Hippocampal formation (tissue), 2 donors: ENCODE measurements at places on chromosomes 13 and 19.

DNA sequence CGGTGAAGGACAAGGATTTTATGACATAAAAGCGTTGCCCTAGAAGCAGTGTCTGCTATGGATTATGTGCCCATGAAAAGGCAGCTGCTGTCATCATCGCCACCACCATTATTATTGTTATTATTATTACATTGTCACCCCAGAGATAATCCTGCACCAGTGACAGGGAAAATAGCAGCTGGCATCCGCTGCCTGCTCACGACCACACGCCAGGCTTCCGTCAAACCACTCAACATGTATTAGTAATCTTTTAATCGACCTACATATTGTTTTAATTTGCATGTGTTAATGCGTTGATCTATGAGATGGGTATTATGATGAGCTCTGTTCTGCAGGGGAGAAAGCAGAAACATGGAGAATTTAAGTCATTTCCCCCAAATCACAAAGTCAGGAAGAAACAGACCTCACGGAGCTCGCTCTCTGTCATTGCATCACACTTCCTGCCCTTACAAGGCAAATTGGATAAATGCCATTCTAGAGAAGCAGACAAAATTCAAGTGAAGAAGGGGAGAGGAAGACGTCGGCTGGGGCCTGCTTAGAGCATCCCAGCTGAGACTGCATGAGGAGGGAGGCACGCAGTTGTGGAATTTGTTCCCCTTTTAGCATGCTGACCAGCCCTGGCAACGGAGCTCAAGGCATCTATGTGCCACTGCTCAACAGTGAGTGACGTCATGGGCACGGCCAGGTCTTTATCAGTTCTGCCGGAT is at the start of gene FFAR3:
TSS of gene FFAR3 (plus strand) at position 594 of the 707 bp plus-strand sequence. CDS start 431 bp downstream, outside the sequence.
- DNase-seq, result peak; percentile 24

- no peak for DNase-seq
Measured at GRCh38 chr13:41032691-41033376, 13.7 kb upstream of the ELF1 start.

GRCh38 chr19:47741544-47742140 is 3.7 kb upstream of the NOP53 start:
- DNase-seq, result no peak

DNA sequence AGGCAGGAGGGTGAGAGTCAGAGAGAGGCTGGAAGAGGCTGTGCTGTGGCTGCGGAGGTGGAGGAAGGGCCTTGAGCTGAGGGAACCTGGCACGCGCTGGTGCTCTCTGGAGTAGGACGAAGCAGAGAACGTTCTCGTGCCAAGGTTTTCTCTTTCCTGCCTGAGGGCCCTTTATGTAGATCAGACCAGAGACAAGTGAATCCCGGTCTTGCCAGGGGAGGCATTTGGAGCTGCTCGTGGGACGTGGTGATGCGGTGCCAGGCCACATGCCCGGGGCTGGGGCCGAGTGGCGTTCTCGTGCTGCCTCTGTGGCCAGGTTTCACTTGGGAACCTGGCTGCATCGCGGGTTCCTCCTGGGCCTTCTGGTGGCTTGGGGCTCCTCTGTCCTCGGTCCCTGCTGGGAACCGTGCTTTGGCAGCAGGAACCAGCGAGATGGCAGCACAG is 54.2 kb downstream of the KDM4B start:
- DNase-seq, result no peak

DNA sequence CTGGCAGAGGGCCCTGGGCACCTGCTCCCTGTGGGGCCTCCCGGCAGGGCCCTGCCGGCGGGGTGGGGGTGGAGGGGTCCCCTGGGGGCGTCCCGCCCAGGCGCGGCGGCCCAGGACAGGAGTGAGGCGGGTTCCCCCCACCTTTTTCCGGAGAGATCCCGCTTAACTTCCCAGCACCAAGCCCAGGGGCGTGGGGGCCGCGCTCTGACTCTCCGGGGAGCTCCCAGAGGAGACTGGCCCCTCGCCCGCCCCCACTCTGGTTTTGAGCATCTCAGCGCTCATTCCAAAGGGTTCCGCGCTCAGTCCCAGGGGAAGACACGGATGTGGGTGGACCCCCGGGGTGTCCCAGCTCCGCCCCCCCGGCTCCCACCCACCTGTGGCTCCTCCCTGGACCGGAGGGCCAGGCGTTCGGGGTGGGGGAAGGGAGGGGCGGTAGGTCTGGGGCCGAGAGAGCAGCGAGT is 476 bp downstream of the C2CD4C start:
- no peak for DNase-seq

DNA sequence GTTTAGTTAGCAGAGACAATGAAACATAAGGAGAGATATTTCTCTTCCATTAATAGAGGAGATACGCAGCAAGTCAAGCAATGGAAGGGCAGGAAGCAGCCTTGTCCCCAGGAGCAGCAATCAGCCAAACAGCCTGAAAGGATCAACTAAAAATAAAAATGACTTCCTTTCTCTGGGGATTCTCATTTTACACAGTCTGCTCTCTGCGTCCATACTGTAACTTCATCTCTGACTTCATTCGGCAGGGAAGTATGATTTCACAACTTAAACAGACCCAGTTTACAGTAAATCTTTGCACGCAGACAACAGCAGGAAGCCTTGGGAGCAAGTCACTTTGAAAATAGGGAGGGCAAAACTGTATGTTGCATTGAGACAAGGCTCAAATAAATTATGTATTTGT is 826.7 kb downstream of the DIAPH3 start:
- no peak for DNase-seq

DNA sequence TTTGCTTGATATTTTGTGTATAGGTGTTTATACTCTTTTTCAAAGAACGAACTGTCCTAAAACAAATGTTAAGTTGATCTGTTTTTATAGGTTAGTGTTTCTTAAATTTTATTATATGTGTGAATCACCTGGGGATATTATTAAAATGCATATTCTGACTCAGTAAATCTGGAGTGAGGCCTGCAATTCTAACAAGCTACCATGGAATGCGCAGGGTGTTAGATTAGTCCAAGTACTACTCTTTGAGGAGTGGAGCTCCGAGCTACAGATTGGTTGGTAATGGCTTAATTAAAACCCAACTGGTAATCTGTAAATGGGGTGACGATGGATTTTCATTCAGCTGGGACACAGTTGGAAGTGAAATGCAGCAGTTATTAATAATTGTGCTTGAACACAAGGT is 214.1 kb upstream of the UFM1 start:
- DNase-seq, result no peak

DNA sequence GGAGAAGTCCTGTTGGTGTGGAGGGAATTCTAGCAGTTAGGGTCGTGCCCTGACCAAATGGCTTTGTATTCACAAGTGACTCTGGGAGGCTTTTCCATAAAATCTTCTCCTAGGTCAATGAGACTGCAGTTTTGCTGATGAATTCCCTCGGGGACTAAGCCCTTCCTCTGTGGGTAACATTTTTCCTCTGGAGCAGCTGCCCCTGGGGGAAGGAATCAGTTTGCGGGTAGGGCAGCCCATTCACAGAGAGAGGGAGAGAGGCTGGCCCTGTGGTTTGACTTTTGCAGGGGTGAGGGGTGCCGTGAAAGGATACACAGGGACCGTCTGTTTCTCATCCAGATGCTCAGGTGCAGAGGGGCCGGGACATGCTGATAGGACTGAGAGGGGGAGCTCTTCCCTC is 67.3 kb downstream of the ERICH6B start:
- DNase-seq, result no peak
